HEK293T (cell line): ENCODE measurements at places on chromosomes 12 and 14.

DNA sequence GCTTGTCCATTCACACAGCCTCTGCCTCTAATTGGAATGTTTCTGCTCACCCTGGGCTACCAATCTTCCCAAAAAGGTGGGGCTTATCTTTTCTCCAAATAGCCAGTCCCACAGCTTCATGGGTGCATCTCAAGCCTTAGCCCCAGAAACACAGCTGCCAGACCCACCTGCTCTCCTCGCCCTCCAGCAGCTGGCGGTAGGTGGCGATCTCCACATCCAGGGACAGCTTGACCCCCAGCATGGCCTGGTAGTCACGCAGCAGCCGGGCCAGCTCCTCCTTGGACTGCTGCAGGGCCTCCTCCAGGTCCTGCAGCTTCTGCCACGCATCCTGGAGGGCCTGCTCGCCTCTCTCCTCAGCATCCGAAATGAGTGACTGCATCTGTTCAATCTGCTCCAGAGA, 11.1 kb downstream of the KRT77 start:
- DNase-seq, result no peak

DNA sequence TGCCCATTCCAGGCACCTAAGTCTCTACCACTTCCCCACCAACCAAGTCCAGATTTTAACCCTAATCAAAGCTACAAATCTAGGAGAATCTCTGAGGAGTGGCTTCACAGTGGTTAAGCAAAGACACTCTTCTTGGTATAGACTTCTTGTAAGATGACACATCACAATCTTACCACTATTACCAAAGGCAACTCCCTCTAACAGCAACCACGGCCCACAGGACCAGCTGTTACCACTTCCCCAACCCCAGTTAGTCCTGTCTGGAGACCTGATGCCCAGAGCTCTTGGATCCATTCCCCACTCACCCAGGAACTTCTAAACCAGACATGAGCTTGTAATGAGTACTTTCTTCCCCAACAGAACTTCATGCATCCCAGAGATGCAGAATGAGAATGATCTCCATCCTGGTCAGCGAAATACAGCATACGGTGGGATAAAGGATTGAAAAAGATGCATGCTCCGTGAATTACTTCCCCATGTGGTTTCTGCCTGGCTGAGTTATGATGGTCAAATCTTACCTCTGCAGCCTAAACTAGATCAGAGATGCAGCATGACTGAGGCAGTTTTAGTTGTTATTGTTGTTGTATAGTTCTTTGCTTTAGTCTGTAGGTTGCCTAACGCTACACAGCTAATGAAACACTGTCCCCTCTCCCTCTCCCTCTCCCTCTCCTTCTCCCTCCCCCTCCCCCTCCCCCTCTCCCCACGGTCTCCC, 87.7 kb upstream of the FOXN3 start:
- no peak for DNase-seq

DNA sequence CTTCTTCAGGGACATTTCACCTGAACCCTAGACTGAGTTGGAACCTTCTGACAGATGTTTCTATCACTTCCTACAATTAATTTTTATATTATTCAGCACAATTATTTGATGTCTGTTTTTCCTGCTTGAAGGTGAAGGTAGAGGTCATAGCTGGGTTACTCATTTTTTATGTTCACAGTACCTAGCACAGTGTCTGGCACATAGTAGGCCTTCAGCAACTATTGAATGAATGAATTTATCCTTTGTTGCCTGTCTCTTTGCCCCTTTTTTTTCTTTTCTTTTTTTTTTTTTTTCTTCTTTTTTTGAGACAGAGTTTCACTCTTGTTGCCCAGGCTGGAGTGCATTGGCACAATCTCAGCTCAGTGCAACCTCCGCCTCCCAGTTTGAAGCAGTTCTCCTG, 29.5 kb upstream of the FAM177A1 start:
- DNase-seq, result no peak

- no peak for DNase-seq
Measured at GRCh38 chr14:90239139-90239538, 17.2 kb upstream of the PSMC1 start.
